ENCODE measurements at places on chromosomes 11 and 22.
A peak's percentile ranks its signal among the peaks of the same experiment; 100 is the strongest.

- no peak for DNase-seq
Measured at GRCh38 chr11:64539239-64539638, 51.8 kb upstream of the SLC22A12 start.

DNA sequence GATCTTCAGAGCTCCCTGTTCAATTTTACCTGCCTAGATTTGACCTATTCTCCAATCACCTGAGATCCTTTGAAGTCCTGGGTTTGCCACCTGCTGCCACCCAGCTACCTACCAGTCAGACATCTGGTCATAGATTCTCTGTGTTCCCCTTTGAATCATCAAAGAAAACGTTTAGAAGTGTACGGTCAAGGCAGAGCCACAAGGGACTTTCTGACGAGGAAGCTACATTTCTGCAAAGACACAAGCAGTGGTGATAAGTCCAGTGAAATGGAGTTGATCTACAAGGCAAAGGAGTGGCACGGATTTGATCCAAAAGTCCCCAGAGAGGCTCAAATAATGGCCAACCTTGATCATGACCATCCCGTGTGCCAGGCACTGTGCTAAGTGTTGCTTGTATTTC is 549.9 kb downstream of the MIAT start:
- DNase-seq, result no peak

DNA sequence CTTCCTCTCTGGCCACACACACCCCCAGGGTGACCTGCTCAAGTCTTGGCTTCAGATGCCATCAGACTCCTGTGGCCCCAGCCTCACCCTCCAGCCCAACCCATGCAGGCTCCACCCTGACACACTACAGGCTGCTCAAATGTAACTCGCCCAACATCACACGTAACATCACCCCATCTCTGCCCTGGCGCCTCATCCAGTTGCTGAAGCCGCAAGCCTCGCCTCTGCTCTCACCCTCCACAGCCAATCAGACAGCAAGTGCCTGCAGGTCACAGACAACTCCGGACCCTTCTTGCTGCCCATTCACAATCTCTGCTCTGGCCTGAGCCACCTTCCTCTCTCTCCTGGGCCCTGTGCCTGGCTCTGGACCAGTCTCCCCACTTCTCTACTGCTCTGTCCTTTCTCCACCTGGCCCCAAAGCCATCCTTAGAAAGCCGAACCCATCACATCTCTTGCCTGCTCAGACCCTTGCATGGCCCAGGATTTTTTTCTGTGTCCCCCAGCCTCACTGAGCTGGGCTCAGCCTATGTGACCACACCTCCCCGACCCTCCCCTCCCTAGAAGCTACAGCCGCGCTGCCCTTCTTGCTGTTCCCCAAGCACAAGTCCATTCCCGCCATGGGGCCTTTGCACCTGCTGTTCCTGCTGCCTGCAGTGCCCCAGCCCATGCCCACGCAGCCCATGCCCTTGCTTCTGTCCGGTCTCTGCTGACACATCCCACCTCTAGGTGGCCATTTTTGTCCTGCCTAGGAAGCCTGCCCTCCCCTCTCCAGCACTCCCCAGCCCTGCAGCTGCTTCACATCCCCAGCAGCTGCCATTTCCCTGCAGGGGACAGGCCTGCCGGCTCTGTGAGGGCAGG is 333.9 kb downstream of the CTTN start:
- DNase-seq, result no peak

GRCh38 chr11:126408901-126409619 is 53.6 kb downstream of the ST3GAL4 start:
- DNase-seq, result no peak

DNA sequence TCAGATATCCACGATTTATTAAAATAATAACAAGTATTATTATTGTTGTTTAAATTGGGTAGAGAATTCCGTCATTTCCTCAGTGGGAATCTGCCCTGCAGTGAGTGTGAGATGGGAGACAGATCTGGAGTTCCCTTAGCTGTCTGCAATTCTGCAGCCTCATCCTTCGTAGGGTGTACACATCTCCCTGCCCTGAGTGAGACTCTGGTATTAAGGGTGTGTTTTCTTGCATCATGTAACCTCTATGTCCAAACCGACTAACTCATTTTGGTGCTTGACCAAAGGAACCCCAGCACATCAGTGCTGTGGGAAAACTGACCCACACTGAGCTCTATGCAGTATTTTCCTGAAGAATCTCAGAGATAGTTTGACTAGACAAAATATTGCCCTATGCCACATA is 157.6 kb downstream of the LDLRAD3 start:
- DNase-seq, result no peak

- peak; percentile 5 for DNase-seq
Measured at GRCh38 chr22:22666307-22667091, 22.1 kb downstream of the GGTLC2 start.

DNA sequence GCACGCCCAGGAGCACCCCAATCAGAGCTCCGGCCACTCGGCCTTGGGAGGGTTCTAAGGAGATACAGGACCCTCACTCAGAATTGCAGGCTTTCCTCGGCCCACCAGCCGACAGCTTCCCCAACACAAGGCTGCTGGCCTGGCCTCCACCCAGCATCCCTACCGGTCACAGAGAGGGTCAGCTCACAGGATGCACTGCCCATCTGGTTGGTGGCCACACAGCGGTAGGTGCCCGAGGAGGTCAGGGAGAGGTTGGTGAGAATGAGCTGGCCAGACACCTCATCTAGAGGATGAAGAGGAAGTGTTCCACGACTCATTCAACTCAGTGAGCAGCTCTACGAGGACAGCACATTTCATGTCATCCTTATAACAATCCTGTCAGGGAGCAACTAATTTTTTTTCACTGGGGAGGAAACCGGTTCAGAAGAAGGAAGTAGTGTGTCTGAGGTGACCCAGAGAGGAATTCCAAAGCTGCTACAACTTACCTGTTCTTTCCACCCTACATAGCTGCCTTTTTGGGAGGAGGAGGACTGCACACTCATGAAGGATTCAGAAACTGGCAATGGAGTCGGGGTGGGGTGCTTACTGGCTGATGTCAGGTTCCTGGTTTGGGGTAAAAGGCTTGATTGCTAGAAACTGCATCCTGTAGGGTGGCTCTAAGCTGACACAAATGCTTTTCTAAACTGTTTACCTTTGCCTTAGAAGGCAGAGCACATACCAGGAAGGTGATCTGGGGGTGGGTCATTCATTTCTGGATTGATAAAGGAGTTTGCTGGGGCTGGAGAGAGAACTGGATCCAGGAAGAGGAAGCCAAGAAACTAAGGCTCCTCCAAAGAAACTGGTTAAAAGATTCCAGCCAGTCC is 3.3 kb downstream of the VSIG2 start:
- peak; percentile 78 for DNase-seq

DNA sequence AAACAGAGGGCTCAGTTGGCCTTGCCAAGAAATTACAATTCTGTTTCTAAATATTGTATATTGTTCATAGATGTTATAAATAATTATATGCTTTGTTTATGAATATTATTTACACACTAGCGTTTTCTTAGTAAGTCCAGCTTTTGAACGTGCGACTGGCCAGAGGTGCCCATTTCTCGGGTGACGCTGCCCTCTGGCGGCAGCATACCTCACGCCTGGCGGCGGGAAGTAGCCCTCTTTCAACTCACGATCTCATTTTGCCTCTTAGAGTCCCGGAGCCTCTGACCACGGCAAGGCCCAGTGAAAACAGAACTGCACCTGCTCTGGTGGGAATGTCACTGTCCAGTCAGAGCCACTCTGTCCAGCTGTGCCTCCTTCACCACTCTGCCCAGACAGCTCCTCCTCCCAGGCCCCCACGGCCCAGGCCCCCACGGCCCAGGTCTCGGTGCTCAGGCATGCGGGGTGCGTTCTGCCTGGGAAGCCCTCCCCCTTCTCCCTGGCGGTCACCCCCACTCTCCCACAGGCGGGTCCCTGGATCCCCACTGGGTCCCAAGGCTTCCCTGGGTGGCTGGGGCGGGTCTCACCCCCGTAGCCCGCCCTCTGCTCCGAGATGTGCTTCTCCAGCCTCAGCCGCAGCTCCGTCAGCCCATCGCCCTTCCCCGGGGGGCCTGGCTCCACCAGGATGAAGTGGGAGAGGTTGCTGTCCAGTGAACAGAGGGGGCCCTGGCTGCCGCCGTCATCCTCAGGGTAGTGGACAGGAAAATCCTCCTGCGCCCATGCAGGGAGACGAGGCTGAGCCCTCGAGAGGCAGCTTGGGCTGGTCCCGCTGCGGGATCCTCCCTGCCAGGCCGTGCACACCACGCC is 19.3 kb downstream of the TSSC4 start:
- DNase-seq, result peak; percentile 81

DNA sequence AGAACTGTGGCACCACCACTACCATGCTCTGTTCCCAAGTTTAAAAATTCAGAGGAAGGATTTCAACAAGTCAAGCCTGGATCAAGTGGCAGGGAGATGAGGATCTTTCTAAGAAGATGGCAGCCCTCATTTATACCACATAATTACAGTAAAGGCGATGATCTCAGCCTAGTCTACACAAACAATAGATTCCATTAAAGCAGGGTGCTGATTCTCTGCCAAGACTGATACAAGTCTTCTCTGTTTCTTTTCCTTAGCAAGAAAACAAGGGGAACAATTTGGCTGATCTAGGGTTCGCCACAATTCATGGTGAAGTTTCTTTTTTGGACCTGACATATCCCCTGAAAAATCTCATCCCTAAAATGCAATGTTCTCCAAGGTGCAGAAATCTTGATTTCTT is 73.9 kb downstream of the PPFIBP2 start:
- no peak for DNase-seq

DNA sequence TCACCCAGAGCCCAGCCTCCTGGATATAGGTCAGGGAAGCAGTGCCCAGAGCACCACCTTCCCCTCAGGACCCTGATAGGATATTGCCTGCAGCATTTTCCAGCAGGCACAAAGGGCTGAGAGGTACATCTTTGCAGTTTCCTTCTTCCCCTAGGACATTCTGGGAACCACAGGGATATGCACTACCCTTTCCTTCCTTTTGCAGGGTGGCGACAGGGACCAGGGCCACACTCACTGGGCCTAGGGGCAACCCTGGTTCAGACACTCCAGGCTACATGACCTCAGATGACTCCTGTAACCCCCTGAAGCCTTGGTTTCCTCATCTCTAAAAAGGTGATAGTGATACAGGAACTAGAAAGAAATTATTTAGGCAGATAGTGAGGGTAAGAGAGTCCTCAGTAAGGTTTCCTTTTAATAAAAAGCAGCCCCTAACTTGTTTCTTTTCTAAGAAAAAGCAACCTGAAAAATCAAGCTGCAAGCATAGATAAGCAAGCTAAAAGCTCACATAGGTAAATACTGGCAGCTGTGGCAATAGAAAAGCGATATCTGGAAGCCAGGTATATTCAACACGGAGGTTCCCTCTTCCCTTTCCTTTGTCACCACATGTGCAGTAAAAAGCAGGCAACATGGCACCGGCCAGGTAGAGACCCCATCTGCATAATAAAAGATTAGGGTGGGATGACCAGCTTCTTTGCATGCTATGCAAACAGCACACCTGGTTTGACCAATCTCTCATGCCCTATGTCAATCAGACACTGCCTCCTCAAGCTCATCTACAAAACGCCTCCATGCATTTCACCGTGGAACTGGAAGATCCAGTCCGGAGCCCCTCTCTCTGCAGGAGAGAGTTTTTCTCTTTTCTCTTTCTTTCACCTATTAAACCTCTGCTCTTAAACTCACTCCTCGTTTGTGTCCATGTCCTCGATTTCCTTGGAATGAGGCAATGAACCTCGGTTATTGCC is 13.2 kb upstream of the MRGPRX2 start:
- no peak for DNase-seq

- DNase-seq, result peak; percentile 90
Measured at GRCh38 chr11:100687630-100688395, 725 bp downstream of the ARHGAP42 start.

DNA sequence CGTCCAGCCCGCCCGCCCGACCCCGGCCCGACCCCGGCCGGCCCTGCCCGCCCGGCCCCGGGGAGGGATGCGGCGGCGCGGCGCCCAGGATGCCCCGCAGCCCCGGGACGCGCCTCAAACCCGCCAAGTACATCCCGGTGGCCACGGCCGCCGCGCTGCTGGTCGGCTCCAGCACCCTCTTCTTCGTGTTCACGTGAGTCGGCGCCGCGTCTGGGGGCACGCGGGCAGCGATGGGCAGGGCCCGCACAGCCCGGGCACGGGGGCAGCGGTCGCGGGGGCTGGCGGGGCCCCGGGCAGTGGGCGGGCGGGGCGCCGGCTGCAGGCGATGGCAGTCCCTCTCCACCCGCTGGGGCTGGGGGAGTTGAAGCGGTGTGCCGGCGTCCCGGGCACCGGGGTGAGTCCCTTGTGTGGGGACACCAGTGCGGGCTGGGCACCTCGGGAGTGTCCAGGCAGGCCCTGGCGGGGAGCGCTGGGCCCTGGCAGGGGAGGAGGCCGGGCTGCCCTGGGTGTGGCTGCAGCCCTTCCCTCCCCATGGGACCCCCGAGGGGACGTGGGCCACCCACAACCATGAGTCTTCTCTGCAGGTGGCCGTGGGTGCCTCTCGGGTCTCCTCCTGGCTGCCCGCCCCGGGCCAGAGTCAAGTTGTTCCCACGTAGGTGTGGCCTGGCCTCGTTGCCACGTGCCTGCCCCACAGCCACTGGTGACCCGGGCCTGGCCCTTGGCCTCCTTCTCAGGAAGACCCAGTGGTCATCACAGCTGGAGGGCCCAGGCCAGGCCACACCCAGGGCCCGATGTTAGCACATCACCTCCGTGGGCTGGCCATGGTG is 468 bp downstream of the ZDHHC8 start:
- DNase-seq, result no peak

DNA sequence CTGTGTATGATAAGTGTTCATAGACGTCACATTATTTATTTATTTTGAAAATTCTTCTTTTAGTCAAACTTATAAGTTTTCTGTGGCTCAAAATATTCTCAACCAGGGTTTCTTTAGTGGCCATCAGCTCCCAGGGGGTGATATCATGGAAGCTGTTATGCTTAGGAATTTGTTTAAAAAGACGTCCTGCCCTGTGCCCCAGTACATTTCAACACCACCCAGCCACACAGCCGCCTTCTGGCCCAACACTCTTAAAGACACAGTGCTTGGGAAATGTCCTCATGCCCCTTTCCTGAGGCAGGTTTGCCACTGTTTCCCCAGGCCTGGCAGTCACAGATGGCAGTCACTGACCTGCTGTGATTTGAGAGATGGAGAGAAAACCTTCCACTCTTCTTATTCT is 19.9 kb downstream of the TSKU start:
- DNase-seq, result no peak

All from RKO (cell line).